Activated T-cell treated with anti-CD3 and anti-CD28 coated beads for 1 hour (primary cell): ENCODE measurements at places on chromosomes 13 and 19.

GRCh38 chr19:49132974-49133609, 13.7 kb downstream of the PPFIA3 start:
- no peak for DNase-seq

DNA sequence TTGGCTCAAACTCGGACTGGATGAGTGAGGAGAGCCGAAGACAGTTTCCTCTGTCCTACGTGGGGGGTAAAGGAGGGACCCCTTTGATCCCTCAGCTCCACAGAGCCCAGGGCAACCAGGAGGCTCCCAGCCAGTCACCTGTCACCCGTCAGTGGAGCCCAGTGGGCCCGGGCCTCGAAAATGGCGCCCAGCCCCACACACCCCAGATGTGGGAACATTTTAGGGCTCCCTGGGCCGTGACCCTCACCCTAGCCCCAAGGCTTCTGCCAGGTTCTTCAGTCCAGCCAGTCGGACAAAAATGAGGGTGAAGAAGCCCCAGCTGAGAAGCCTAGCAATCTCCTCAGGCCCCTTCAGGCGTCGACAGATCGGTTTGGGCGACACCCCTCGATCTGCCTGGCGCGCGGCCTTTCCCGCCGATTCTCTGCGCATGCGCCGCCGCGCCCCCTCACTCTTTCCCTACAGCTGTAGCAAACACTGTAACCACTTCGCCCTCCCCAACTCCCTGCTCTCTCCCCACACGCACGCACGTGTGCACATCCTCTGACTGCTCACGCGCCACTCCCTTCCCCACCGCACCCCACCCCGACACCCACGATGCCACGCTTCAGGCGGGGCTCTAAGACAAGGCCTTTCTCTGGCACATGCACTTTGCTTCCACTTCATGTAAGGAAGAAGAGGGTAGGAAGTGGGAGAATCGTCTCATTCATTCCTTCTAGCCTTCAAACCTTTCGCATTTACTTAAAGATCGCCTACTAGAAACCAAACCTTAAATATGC, at the start of gene SLC6A16:
Gene SLC6A16, minus strand, starts transcription at position 391 of the 776 bp plus-strand sequence. CDS start 13,844 bp downstream, outside the sequence.
- DNase-seq: no peak

GRCh38 chr19:35006342-35006998, 6.3 kb downstream of the GRAMD1A start:
- DNase-seq: no peak

DNA sequence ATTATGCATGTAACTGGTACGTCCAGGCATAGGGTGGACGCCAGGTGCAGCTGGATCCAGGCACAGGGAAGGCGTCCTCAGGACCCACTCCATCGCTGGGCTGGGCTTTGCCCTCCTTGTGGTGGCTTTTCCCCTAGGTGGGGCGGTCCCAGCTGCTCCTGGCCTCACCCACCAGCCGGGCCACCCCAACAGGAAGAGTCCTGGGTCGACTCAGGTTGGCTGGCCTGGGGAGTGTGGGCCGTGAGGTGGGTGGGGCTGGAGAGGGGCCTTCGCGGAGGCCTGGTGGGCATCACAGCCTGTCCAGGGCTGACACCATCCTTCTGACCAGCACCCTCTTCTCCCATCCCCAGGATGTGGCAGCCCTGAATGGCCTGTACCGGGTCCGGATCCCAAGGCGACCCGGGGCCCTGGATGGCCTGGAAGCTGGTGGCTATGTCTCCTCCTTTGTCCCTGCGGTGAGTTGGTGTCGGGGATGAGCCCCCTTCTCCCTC, 3.2 kb upstream of the GARIN5A start:
- DNase-seq: no peak

DNA sequence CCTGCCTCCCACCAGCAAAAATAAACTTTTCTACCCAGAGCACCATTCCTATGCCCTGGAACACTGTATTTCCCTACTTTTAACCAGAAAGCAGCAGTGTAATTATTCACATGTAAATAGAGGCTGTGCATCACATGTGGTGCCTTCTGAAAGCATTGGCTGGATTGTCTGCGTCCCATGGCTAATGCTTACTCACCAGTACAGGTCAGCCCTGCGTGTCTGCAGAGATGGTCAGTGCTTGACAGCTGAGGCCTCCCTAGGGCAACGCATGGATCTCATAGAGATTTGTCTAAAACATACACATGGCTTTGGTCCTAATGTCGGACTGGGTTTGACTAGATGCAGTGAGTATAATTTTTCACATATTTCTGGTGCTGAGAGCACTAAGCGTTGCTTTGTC, 64.2 kb downstream of the DPY19L3 start:
- DNase-seq: no peak

DNA sequence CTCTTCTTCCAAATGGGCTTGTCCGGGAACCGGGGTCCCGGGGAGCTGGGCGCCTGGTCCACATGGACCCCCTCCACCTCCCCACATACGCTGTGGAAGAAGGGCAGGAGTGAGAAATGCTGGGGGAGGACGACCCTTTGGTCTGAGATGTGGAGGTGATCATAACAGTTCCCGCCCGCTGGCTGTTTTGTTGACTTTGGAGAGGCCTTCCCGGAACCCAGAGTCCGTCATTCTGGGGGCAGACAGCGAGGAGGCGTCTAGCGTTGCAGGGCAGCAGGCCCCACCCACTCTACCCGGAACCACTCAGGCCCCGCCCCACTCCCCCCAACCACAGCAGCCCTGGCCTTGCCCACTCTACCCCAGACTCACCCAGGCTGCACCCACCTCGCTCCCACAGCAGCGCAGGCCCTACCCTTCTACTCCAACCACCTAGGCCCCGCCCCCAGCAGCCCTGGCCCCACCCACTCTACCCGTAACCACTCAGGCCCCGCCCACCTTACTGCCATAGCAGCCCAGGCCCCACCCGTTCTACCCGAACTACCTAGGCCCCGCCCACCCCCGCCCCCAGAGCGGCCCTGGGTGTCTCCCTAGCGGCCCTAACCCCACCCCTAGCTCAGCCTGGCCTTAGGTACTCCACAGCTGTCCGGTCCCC, 7.1 kb downstream of the GPR108 start:
- DNase-seq: no peak

- no peak for DNase-seq
Measured at GRCh38 chr13:33194820-33195692, 90.5 kb downstream of the STARD13 start.
